Mesenteric fat pad (tissue), 1 donor: ENCODE measurements at places on chromosomes 16 and 17. TPM values are rescaled to one million over a fixed set of nuclear protein-coding genes. Genes with fewer than 3 reads are reported as not detected.

The TBC1D3 gene
- total RNA-seq = not detected

The WNK4 gene
- total RNA-seq = not detected

GRCh38 chr17:11326492-11326891 lies 85.5 kb downstream of the SHISA6 start:
- DNase-seq = no peak

GRCh38 chr16:75024594-75024993 lies 25.8 kb downstream of the ZNRF1 start:
- DNase-seq = no peak

DNA sequence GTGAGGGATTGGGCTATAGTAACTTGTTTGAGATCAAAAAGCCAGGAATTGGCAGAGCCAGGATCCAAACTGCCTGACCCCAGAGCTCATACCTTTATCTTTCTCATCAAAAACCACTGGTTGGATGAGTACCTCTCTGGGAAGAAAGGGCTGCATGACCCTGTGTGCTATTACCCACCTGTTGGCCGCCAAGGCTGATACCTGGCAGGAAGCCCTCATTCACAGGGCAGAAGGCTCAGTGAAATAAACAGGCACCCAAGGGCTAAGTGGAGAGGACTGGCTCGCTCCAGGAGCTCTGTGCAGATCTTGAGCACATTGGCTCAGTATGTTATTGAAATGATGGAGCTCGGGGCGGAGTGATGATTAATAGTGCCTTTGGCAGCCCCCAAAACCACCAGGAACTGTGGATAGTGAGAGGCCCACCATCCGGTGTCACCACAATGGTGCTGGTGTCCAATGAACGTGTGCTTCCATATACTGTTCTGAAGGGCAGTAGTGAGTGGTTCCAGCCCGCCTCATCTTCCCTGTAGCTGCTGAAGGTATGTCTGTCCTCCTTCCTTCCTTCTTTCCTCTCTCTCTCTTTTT lies 197.6 kb downstream of the MSI2 start:
- no peak for DNase-seq

- peak; percentile 89 for DNase-seq
Measured at GRCh38 chr16:34803683-34804416, 1344.4 kb downstream of the TP53TG3F start.

- no peak for DNase-seq
Measured at GRCh38 chr17:61179380-61179806, 220.2 kb upstream of the TBX2 start.

GRCh38 chr17:44356241-44356640 lies 7.4 kb downstream of the FAM171A2 start:
- no peak for DNase-seq

GRCh38 chr16:23537390-23537789 lies 19.8 kb downstream of the EARS2 start:
- no peak for DNase-seq

- no peak for DNase-seq
Measured at GRCh38 chr16:269061-269796, 6.5 kb downstream of the RGS11 start.

GRCh38 chr17:79305768-79306423 lies 231.3 kb downstream of the ENGASE start:
- DNase-seq = no peak

GRCh38 chr17:28112181-28112580 lies 69.7 kb downstream of the NLK start:
- DNase-seq = no peak

- DNase-seq = no peak
Measured at GRCh38 chr17:73112246-73112645, 19.8 kb upstream of the SLC39A11 start.

GRCh38 chr17:40026816-40027613 lies 11.8 kb downstream of the CSF3 start:
- no peak for DNase-seq
